Activated CD8-positive, alpha-beta T cell treated with anti-CD3 and anti-CD28 coated beads for 36 hours (primary cell): ENCODE measurements at places on chromosomes 6 and 20. TPM values are rescaled to one million over a fixed set of nuclear protein-coding genes. Genes with fewer than 3 reads are reported as not detected.

RIPPLY2 gene
- total RNA-seq = not detected

OTOR gene
- total RNA-seq = not detected

MOG gene
- total RNA-seq = not detected

OR2H2 gene
- not detected for total RNA-seq

PIGU gene
- total RNA-seq = 20.9 TPM

NFATC2 gene
- total RNA-seq = 38.3 TPM

ETV7 gene
- 0.51 TPM for total RNA-seq

COL9A3 gene
- not detected for total RNA-seq

BAK1 gene
- total RNA-seq = 34.3 TPM

BACH2 gene
- total RNA-seq = 60.7 TPM

UBE2C gene
- total RNA-seq = 151 TPM

LST1 gene
- 43.6 TPM for total RNA-seq

SLC25A27 gene
- total RNA-seq = 0.85 TPM

PRL gene
- total RNA-seq = 0.60 TPM

TFAP2D gene
- total RNA-seq = not detected

FAM209A gene
- 0.83 TPM for total RNA-seq

OR12D3 gene
- not detected for total RNA-seq

PHF3 gene
- total RNA-seq = 50.3 TPM

TMEM244 gene
- total RNA-seq = 0.54 TPM

ADGRF5 gene
- not detected for total RNA-seq

ACTL10 gene
- total RNA-seq = 2.4 TPM

BLTP3A gene
- 15.0 TPM for total RNA-seq

SLC32A1 gene
- not detected for total RNA-seq

GRM1 gene
- not detected for total RNA-seq

ZNF512B gene
- 8.6 TPM for total RNA-seq

STMND1 gene
- not detected for total RNA-seq

SMOC2 gene
- not detected for total RNA-seq

C6orf141 gene
- total RNA-seq = 0.87 TPM

SNX14 gene
- 53.9 TPM for total RNA-seq

RPS18 gene
- 4,910 TPM for total RNA-seq
